ENCODE measurements at places on chromosomes 16 and 17.

- H3K36me3 ChIP-seq, result no peaks in the 10 kb centered on the region
- H3K4me3 ChIP-seq, result peak overlapping the region; percentile 64
- H3K4me1 ChIP-seq, result peaks cover 16% of the 10 kb centered on the region
- peaks cover 14% of the 10 kb centered on the region for H3K27me3 ChIP-seq
- DNase-seq, result no peak
These were observed 1.8 kb downstream of the SYNGR3 start for GRCh38 chr16:1991588-1991947.

DNA sequence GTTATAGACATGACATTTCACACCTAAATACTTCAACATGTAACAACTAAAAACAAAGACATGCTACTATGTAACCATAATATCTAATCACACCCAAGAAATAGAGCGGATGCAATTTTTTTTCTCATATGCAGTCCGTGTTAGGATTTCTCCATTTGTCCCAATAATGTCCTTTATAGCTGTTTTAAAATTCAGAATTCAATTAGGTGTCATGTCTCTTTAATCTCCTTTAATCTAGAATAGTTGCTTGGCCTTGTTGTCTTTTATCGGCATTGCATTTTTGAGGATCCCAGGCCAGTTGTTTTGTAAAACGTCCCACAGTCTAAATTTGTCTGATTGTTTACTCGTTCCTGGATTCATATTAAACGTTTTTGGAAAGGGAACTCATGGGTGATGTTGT, 14.5 kb downstream of the MRC2 start:
- no peaks in the 10 kb centered on the region for H3K36me3 ChIP-seq
- no peak for DNase-seq
- no peaks in the 10 kb centered on the region for H3K4me1 ChIP-seq
- no peaks in the 10 kb centered on the region for H3K27me3 ChIP-seq
- H3K4me3 ChIP-seq, result no peak overlapping the region

- no peak overlapping the region for H3K27ac ChIP-seq
- DNase-seq, result no peak
- H3K27me3 ChIP-seq, result peaks cover 6% of the 10 kb centered on the region
These were observed 15.5 kb downstream of the HS3ST6 start for GRCh38 chr16:1902547-1903219.

DNA sequence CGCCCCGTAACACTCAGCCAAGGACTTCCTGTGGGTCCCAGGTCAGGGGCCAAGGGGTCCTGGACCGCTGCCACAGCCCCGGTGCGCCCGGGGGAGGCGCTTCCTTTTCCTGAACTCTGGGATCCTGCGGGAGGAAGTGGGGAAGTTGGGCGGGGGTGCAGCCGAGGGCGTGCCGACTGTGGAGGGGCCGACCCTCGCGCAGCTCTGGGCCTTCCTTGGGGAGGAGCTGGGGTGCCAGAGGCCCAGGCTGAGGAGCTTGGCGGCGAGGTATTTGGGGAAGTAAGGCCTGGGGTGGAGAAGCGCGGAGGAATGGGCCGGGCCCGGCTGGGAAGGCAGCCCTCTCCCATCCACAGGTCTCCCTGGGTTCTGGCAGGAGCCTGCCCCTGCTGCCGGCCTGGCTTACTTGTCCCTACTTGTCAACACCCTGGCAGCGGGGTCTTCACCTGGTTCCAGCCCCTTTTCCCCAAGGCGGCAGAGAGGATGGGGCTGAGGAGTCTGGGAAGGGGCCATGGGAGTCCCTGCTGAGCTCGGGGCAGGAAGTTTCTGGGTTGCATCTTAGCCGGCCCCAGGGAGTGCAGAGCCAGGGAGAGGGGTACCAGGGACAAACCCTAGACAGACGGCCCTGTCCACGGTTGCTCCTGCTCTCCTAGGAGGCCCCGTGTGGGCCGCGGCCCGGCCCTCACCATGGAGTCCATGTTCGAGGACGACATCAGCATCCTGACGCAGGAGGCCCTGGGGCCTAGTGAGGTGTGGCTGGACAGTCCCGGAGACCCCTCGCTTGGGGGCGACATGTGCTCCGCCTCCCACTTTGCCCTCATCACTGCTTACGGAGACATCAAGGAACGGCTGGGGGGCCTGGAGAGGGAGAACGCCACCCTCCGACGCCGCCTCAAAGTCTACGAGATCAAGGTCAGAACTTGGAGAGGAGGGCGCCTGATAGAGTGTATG, 1.7 kb downstream of the TBKBP1 start:
- peaks cover 38% of the 10 kb centered on the region for H3K4me1 ChIP-seq
- no peak for DNase-seq
- H3K4me3 ChIP-seq, result peak overlapping the region; percentile 53
- no peaks in the 10 kb centered on the region for H3K27me3 ChIP-seq

GRCh38 chr16:3157229-3158025, 22.6 kb downstream of the ZNF213 start:
- peak overlapping the region; percentile 72 for H3K4me3 ChIP-seq
- no peaks in the 10 kb centered on the region for H3K36me3 ChIP-seq
- no peaks in the 10 kb centered on the region for H3K27me3 ChIP-seq
- H3K27ac ChIP-seq, result peak overlapping the region; percentile 73
- peaks cover 28% of the 10 kb centered on the region for H3K4me1 ChIP-seq

- H3K36me3 ChIP-seq, result no peaks in the 10 kb centered on the region
- DNase-seq, result no peak
- no peak overlapping the region for H3K27ac ChIP-seq
- no peaks in the 10 kb centered on the region for H3K27me3 ChIP-seq
- H3K4me3 ChIP-seq, result no peak overlapping the region
These were observed 206.2 kb downstream of the ANKFN1 start for GRCh38 chr17:56359518-56359917.

DNA sequence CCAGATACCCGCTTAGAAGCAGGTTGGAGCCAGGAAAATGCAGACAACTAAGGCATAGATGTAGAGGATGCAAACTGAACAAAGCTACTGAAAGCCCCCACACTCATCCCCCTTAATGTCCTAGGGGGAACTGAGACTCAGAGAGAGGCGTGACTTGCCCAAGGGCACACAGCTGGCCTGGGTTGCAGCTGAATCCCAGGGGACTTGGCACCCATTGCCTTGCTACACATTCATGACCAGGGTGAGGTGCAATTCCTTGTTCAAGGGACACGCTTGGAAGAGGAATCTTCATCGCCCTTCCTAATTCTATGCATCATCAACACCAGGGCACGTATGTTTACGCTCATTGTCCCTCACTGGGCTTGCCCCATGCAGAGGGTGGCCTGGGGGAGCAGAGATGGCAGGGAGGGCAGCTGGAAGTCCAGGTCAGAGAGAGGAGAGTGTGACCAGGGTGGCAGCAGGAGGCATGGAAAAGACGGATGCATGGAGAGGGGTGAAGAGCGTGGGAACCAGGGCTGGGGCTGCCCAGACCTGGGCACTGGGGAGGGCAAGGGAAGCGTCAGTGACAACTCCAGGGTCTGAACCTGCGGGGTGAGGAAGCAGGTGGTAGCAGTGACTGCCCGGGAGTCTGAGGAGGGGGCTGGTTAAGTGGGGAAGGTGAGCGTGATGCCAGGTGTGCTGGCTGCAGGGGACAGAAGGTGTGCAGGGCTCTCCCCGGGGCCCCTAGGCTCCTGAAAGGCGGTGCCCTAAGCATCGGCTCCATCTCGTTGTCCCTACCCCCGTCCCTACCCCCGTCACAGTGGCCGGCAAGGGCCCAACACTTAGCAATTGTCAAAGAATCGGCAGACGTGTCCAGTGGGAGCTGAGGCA, 267.1 kb upstream of the TNRC6C start:
- DNase-seq, result no peak
- no peak overlapping the region for H3K4me3 ChIP-seq
- peaks cover 5% of the 10 kb centered on the region for H3K27me3 ChIP-seq
- no peaks in the 10 kb centered on the region for H3K36me3 ChIP-seq
- H3K4me1 ChIP-seq, result peaks cover 10% of the 10 kb centered on the region

DNA sequence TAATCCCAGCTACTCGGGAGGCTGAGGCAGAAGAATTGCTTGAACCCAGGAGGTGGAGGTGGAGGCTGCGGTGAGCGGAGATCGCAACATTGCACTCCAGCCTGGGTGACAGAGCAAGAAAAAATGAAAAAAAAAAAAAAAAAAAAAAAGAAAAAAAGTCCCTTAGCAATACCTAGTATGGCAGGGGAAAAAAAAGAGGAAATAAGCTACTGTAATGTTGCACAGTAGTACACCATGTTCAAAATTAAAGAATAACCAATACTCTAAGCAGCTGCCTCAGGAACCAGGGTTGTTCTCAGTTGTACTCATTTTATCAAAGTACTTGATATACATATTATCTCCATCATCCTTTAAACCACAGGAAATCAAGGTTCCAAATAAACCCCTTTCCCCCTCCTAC, 17.3 kb upstream of the TXNDC11 start:
- peaks cover 64% of the 10 kb centered on the region for H3K36me3 ChIP-seq
- H3K27ac ChIP-seq, result no peak overlapping the region
- no peak overlapping the region for H3K4me3 ChIP-seq
- H3K27me3 ChIP-seq, result no peaks in the 10 kb centered on the region

GRCh38 chr16:10865991-10866966, 10.7 kb upstream of the CIITA start:
- H3K27me3 ChIP-seq, result no peaks in the 10 kb centered on the region
- no peak for DNase-seq
- no peak overlapping the region for H3K27ac ChIP-seq
- peaks cover 16% of the 10 kb centered on the region for H3K4me1 ChIP-seq

GRCh38 chr17:10292057-10292937, 80.5 kb downstream of the MYH13 start:
- H3K27me3 ChIP-seq, result no peaks in the 10 kb centered on the region
- no peak for DNase-seq
- no peak overlapping the region for H3K27ac ChIP-seq
- H3K4me3 ChIP-seq, result no peak overlapping the region

GRCh38 chr17:76208120-76208519, 32.2 kb downstream of the RNF157 start:
- peaks cover 10% of the 10 kb centered on the region for H3K36me3 ChIP-seq
- no peaks in the 10 kb centered on the region for H3K27me3 ChIP-seq
- peaks cover 31% of the 10 kb centered on the region for H3K4me1 ChIP-seq
- no peak overlapping the region for H3K27ac ChIP-seq

DNA sequence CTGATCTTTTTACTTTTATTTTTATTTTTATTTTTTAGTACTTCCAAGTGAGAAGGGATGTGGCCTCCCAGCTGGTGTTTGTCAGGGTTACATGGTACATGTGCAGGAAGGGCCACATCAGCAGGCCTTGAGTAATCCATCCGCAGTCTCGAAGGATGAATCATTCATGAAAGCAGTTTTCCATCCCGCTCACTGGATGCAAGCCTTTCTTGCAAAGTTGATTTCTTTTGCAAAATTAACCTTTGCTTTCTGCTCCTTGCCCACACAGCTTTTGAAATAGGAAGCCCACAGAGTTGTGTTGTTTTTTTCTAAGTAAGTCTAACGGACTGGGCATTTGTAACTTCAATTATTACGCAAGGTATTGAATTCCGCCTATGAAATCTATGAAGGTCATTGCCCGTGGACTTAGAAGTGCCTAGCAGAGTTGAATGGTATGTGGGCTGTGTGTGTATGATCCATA, 157.4 kb downstream of the PRKCA start:
- DNase-seq, result no peak
- H3K4me3 ChIP-seq, result no peak overlapping the region
- H3K4me1 ChIP-seq, result no peaks in the 10 kb centered on the region
- H3K27ac ChIP-seq, result no peak overlapping the region

DNA sequence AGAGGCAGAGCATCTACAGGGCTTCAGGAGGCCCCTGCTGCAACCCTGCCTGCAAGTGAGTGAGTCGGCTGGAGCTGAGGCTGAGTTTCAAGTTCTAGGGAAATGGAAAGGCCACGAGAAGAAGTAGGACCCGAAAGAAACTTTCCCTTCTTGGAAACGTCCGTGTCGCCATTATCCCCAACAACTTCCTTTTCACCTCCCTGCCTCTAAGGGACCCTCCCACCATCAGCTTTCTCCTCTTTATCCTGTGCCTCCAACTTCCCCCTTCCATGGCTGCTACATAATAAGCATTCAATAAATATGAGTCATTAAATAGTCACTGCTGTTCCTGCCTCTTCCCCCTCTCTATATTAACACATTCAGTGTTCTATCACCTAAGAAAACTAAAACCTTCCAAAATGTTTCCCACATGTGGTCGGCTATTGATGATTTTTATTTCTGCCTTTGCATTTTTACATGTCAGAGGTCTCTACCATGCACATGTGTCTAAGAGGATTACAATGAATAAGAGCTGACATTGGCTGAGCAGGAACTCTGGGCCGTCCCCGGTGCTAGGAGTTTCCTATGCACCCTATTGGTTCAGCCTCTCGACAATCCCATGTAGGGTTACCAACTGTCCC, 115.9 kb upstream of the TNRC6C start:
- no peak overlapping the region for H3K27ac ChIP-seq
- no peak overlapping the region for H3K4me3 ChIP-seq
- peak; percentile 36 for DNase-seq
- H3K4me1 ChIP-seq, result peaks cover 56% of the 10 kb centered on the region
- no peaks in the 10 kb centered on the region for H3K36me3 ChIP-seq

DNA sequence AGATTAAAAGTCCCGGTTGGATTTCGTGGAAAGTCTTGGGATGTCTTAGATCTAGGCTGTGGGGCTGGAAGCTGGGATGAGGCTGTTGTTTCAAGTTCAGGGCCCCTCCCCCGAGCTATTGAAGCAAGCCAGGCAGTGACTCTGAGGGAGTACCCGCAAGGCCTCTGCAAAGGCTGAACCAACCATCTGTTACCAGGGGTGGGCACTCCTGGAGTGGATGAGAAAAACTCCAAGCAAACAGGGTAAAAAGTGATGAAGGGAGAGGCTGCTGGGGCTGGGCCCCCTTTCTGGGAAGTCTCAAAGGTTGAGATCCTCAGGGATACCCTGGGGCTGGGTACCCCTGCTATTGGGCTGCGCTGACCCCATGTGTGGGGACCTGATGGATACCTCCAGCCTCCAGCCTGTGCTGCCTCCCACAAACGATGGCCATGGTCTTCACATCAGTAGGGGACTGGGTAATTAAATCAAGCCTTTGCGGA, 82.4 kb upstream of the KIFC3 start:
- H3K4me3 ChIP-seq, result no peak overlapping the region
- H3K4me1 ChIP-seq, result no peaks in the 10 kb centered on the region
- no peak for DNase-seq
- no peaks in the 10 kb centered on the region for H3K36me3 ChIP-seq

GRCh38 chr16:25109643-25110042, 1.9 kb upstream of the LCMT1 start:
- H3K27me3 ChIP-seq, result no peaks in the 10 kb centered on the region
- no peak overlapping the region for H3K27ac ChIP-seq
- H3K4me3 ChIP-seq, result no peak overlapping the region
- peaks cover 40% of the 10 kb centered on the region for H3K4me1 ChIP-seq
- no peak for DNase-seq

DNA sequence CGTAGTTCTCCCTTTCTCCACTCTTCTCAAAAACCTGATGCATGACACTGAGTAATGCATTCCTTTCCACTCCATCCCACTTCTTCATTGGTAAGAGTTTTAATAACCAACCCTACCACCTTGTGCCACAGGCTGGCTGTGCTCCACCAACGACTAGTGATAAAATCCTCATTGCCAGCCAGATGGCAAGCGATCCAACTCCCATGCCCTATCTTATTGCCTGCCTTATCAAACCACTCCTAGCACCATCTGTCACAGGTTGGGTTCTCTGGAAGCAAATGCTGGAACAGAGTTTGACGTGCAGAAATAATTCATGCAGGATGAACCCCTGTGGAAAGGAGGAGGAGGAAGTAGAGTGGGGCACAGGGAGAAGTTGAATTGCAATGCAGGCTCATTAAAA, 99.5 kb downstream of the CHD9NB start:
- no peaks in the 10 kb centered on the region for H3K36me3 ChIP-seq
- no peak overlapping the region for H3K27ac ChIP-seq
- H3K4me3 ChIP-seq, result no peak overlapping the region
- no peaks in the 10 kb centered on the region for H3K27me3 ChIP-seq

- H3K27me3 ChIP-seq, result peaks cover 30% of the 10 kb centered on the region
- peaks cover 13% of the 10 kb centered on the region for H3K4me1 ChIP-seq
- H3K4me3 ChIP-seq, result no peak overlapping the region
- no peak overlapping the region for H3K27ac ChIP-seq
These were observed 3.3 kb downstream of the PMP22 start for GRCh38 chr17:15261802-15262290.
